ENCODE measurements at places on chromosomes 12 and 14. TPM values are rescaled to one million over a fixed set of nuclear protein-coding genes. Genes with fewer than 3 reads are reported as not detected.

SLC25A47 gene
- not detected for total RNA-seq

GPR132 gene
- 1.4 TPM for total RNA-seq

ATP6V1D gene
- 53.3 TPM for total RNA-seq

KRT73 gene
- total RNA-seq: not detected

RAD51AP1 gene
- 42.8 TPM for total RNA-seq

DNA sequence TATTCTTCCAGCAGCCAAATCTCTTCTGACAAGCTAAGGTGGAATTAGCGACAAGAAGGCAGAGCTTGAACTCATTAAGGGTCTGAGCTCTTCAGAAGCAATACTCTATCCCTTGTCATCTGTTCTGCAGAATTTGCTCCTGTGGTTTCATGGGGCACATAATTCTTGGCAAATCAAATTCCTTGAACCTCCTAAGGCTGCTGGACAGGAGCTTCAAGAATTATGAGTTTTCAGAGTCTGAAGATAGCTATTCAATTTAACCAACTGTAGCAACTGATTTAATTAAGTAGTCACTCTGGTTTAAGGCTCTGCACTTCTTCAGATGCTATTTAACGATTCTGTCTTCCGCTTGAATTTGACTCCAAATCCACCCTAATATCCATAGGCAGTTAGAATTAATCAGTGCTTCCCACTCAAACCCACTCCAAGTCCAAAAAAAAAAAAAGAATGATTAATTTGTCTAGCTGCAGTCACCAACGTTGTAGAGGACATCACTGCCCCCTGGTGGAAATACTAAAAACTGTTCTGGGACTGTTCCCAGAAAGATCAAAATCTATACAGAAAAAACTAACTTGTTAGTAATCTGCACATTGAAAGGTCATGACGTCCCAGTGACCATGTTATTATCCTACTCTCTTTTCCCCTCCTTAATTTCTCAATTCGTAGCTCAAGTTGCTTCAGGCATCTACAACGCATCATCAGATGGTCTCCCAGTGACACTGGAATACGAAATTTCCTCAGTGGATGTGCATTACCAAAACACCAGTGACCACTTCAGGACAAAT, 169.9 kb downstream of the KIF21A start:
- H3K4me1 ChIP-seq: no peaks in the 10 kb centered on the region
- H3K4me3 ChIP-seq: no peak overlapping the region
- H3K27ac ChIP-seq: no peak overlapping the region
- H3K36me3 ChIP-seq: no peaks in the 10 kb centered on the region
- peak; percentile 52 for DNase-seq

GRCh38 chr14:23877538-23878180, 75.9 kb upstream of the DHRS4 start:
- no peak overlapping the region for H3K27ac ChIP-seq
- no peaks in the 10 kb centered on the region for H3K4me1 ChIP-seq
- no peaks in the 10 kb centered on the region for H3K27me3 ChIP-seq
- no peaks in the 10 kb centered on the region for H3K36me3 ChIP-seq
- H3K4me3 ChIP-seq: no peak overlapping the region
- no peak for DNase-seq

- no peak overlapping the region for H3K27ac ChIP-seq
- H3K4me3 ChIP-seq: no peak overlapping the region
- H3K36me3 ChIP-seq: peaks cover 13% of the 10 kb centered on the region
Measured at GRCh38 chr14:103423050-103423461, 37.8 kb downstream of the MARK3 start.

GRCh38 chr12:51846911-51847642, 1.4 kb downstream of the FIGNL2 start:
- no peak overlapping the region for H3K27ac ChIP-seq
- DNase-seq: peak; percentile 22
- peaks cover 7% of the 10 kb centered on the region for H3K4me1 ChIP-seq
- H3K27me3 ChIP-seq: peaks cover 75% of the 10 kb centered on the region
- H3K36me3 ChIP-seq: no peaks in the 10 kb centered on the region
- H3K4me3 ChIP-seq: peak overlapping the region; percentile 7

DNA sequence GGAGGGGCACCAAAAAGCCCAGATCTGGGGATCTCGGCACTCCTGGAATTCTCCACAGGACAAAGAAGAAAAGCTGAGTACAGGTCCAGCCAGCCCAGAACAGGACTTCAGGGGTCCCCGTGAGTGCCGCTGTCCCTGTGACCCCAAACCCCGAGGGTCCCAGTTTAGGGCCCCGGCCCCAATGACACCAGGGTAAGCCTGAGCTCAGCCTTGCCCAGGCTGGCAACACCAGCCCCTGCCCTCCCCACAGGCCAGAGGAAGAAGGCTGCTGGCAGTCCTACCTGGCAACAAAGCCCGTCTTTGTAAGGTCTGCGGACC, 1.8 kb downstream of the CDK2AP1 start:
- DNase-seq: no peak
- peak overlapping the region; percentile 52 for H3K27ac ChIP-seq
- peaks cover 29% of the 10 kb centered on the region for H3K36me3 ChIP-seq
- peak overlapping the region; percentile 78 for H3K4me3 ChIP-seq
- H3K27me3 ChIP-seq: no peaks in the 10 kb centered on the region

GRCh38 chr14:95522556-95522955, 6.1 kb upstream of the SYNE3 start:
- no peak overlapping the region for H3K27ac ChIP-seq
- H3K36me3 ChIP-seq: peaks cover 5% of the 10 kb centered on the region
- no peak overlapping the region for H3K4me3 ChIP-seq
- DNase-seq: no peak

DNA sequence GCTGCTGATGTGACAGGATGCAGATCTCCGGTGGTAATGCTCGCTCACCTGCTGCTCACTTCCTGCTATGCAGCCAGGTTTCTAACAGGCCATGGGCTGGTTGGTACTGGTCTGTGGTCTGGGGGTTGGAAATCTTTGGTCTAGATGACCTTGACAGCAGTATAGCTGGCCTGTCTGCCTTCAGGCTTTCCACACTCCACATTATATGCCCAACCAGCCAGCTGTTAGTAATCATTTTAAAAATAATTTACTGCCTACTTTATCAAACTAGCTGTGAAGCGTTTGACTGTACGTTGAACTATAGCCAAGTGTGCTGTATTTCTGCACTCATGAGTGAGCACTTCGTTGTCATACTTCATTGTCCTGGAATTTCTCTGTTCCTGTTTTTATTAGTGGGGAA, 424.0 kb upstream of the GARIN6 start:
- H3K4me1 ChIP-seq: no peaks in the 10 kb centered on the region
- H3K36me3 ChIP-seq: no peaks in the 10 kb centered on the region
- H3K4me3 ChIP-seq: no peak overlapping the region
- no peaks in the 10 kb centered on the region for H3K27me3 ChIP-seq
- no peak overlapping the region for H3K27ac ChIP-seq

DNA sequence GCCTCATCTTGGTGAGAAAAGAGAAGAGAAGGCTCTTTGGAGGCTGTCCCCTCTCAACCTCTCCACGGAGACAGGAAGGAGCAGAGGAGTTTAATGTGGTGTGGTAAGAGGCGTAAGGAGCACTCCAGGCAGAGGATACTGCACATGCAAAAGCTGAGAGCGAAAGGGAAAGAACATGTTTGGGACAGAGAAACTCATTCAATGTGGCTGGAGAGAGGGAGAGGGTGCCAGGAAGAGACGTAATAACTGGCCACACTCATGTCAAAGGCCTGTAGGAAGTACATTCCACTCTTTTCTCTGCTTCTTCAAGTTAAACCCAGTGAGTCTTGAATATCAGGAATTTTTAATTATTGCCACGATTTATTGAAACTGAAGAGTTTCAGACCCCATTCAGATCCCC, 12.0 kb downstream of the VDR start:
- no peak overlapping the region for H3K27ac ChIP-seq
- peaks cover 9% of the 10 kb centered on the region for H3K4me1 ChIP-seq
- no peaks in the 10 kb centered on the region for H3K36me3 ChIP-seq
- H3K4me3 ChIP-seq: no peak overlapping the region
- H3K27me3 ChIP-seq: no peaks in the 10 kb centered on the region

GRCh38 chr12:76284816-76285750, 63.1 kb downstream of the BBS10 start:
- peaks cover 23% of the 10 kb centered on the region for H3K4me1 ChIP-seq
- H3K27ac ChIP-seq: no peak overlapping the region
- no peak overlapping the region for H3K4me3 ChIP-seq
- DNase-seq: peak; percentile 14
- H3K36me3 ChIP-seq: no peaks in the 10 kb centered on the region

- no peaks in the 10 kb centered on the region for H3K4me1 ChIP-seq
- no peak for DNase-seq
- H3K27ac ChIP-seq: no peak overlapping the region
- no peaks in the 10 kb centered on the region for H3K36me3 ChIP-seq
- peaks cover 60% of the 10 kb centered on the region for H3K27me3 ChIP-seq
Measured at GRCh38 chr14:105767315-105767714, 240.9 kb downstream of the TMEM121 start.
